ENCODE measurements at places on chromosomes 11 and 22. TPM values are rescaled to one million over a fixed set of nuclear protein-coding genes. Genes with fewer than 3 reads are reported as not detected.

DNA sequence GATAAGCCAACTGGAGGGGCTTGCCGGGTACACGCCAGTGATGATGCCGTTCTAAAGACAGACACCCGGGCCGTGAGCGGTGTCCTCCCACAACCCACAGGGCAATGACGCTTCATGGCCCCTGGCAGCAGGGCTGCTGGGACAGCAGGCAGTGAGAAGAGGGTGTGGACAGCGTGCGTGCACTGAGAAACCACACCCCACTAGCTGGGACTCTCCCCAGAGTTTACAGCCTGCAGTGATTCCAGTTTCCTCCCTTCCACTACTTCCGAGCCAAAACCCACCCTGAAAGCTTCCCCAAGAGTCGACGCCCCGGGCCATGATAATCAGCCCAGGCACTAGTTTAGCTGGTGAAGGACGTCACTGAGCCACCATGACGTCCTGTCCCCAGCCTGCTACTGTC lies 29.2 kb downstream of the CPT1A start:
- no peak for DNase-seq

DNA sequence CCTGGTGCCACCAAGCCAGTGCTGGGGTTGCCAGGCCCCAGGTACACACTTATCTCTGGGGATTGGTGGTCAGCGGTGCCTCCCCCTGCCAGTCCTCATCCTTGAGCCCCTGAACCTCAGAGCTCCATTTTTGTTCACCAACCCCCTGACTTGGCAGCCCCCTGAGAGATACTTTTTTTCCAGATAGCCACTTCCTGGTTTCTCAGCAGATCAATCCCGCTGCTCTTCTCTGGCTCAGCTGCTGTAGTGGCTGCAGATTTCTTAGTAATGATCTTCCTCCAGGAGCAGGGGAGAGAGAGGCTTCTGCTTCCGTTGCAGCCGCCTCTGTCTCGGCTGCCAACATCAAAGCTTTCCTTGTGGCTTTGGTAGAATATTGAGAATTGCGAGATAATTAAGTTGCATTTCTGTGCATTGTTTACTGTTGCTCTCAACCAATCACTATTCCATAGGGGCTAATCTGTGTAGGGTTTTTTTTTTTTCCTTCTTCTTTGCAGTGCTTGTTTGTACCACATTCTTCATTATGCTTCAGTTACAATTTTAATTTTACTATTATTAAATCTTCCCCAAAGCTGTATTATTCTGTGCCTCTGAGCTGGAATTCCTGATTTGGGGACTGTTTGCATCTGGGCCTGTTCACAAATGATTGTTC lies 92.1 kb downstream of the PKNOX2 start:
- no peak for DNase-seq

DNA sequence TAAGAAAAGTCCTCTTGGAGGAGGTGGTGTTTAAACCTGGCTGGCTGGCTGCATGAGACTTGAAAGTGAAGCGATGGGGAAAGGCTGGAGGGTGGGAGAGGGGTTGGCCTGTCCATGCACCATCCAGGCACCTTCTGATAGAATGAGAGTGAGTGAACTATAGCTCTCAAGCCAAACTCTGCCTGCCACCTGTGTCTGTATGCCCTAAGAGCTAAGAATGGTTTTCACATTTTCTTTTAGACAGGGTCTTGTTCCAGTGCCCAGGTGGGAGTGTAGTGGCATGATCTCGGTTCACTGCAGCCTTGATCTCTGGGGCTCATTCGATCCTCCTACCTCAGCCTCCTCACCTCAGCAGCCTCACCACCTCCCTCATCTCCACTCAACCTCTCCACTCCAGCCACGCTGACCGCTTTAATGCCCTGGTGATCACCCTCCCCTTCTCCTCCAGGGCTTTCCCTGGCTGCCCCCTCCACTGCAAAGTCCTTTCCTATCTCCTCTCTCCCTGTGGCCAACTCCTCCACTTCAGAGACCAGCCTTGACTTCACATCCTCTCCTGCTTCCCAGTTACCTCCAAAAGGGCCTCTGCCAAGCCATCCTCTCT lies 38.3 kb upstream of the DKK3 start:
- no peak for DNase-seq

Gene GNB1L
- 8.5 TPM for polyA plus RNA-seq

Gene ELMOD1
- 0.14 TPM for polyA plus RNA-seq

Gene GDPD4
- not detected for polyA plus RNA-seq
